ENCODE measurements at places on chromosomes 3 and 15. TPM values are rescaled to one million over a fixed set of nuclear protein-coding genes. Genes with fewer than 3 reads are reported as not detected.

DNA sequence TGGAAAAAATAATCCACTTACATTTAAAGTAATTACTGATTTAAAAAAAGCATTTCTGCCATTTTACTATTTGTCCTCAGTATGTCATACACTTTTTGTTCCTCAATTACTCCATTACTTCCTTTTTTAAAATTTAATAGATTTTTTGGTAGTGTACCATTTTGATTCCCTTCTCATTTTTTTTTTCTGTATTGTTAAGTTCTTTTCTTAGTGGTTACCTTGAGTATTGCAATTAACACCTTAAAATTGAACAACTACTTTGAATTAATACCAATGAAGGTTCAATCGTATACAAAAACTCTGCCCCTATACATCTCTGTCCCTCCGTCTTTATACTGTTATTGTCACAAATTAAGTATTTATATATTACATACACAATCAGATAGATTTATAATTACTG, 240.6 kb upstream of the LMCD1 start:
- no peak for DNase-seq

DNA sequence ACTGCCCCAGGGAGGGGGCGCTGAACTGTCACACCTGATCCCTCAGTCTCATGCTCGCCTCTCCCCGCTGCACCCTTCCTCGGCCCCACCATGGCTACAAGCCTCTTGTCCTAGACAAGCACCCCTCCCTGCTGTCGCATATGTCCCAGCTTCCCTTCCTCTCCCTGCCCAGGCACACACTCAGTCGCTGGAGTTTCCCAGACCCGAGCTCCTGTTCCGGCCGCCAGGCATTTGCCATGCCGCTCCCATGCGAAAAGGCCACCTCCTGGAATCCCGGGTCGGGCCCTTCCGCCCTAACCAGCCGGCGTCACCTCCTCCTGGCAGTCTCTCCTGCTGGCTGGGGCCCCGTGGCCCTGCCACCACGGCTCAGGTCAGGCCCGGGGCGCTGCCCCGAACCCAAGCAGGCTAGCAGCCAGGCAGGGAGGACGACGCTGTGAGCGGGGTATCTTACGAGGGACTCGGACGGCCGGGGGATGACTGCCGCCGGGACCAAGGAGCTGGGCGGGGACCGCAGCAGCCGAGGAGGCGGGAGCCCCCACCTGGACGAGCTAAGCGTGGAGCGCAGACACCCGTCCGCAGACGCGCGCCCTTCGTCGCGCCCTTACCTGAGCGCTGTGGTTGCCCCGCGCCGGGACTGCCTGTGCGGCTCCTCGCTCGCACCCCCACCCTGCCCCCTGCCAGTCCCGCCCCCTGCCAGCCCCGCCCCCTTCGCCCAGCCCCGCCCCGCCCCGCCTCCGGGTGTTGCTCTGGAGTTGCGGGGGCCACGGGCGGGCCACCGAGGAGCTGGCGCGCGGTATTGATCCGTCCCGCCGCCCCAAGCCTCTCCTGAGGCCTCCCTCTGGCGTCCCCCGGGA, at the start of gene ALS2CL:
Gene ALS2CL, minus strand, starts transcription at position 642 of the 854 bp plus-strand sequence. CDS start 4,239 bp downstream, outside the sequence.
- peak; percentile 71 for DNase-seq

Gene RARB
- not detected for total RNA-seq

Gene TRH
- total RNA-seq: not detected
